ENCODE measurements at places on chromosomes 2 and 18.

- DNase-seq: no peak
These were observed 67.8 kb upstream of the ACYP2 start for GRCh38 chr2:54047658-54048057.

- peak; percentile 96 for DNase-seq
These were observed 7.4 kb upstream of the TEX261 start for GRCh38 chr2:71001981-71002570.

DNA sequence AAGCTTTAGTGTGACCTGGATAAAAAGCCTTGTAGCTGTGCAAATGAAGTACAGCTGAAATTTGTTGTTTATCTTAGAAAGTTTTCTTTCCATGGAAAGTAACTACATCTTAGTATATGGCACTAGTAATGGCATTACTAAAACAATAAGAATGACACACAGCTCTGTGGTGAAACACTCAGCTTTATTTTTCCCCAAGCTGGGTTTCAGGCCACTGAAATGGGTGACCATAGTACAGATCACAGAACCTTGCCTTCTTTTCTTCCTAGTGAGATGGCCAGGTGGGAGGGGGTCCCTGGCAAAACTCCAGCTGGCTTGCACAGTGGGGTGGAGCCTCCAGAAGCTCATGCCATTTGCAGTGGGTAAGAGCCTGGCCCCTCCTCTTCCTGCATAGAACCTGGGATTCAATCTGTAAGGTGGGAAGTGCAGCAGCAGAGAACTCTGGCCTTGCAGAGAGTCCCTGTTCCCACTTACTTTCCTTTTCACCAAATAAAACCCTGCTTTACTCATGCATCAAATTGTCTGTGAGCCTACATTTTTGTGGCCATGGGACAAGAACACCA is 17.6 kb upstream of the GRP start:
- DNase-seq: no peak

- no peak for DNase-seq
These were observed 1.4 kb downstream of the FAM117B start for GRCh38 chr2:202636213-202636513.

DNA sequence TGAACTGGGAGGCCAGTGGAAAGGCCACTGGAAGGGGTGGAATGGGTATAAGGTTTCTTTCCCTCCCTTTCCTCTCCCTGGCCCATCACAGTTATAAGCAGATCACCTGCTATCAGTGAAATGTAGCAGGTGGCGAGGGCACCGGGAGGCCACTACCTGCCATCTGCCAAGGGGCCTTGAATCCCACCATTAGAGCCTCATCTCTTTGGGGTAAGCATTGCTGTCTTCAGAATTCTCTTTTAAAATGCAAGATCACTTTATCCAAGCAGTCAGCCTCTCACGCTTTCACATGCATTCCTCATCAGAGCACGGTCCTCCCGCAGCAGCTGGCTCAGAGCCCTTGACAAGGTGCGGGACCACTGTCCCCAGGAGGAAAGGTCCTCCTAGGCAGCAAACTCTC is 268.5 kb downstream of the CELF4 start:
- no peak for DNase-seq

GRCh38 chr2:48169141-48169592 is 262.9 kb upstream of the FBXO11 start:
- no peak for DNase-seq

- no peak for DNase-seq
These were observed 316.5 kb downstream of the SOX11 start for GRCh38 chr2:6008726-6009125.

- no peak for DNase-seq
These were observed 51.0 kb downstream of the NPAS2 start for GRCh38 chr2:100870652-100871531.

GRCh38 chr18:13797157-13797611 is 26.8 kb upstream of the MC5R start:
- no peak for DNase-seq

- no peak for DNase-seq
These were observed 123.0 kb downstream of the KLHL29 start for GRCh38 chr2:23508066-23508390.

DNA sequence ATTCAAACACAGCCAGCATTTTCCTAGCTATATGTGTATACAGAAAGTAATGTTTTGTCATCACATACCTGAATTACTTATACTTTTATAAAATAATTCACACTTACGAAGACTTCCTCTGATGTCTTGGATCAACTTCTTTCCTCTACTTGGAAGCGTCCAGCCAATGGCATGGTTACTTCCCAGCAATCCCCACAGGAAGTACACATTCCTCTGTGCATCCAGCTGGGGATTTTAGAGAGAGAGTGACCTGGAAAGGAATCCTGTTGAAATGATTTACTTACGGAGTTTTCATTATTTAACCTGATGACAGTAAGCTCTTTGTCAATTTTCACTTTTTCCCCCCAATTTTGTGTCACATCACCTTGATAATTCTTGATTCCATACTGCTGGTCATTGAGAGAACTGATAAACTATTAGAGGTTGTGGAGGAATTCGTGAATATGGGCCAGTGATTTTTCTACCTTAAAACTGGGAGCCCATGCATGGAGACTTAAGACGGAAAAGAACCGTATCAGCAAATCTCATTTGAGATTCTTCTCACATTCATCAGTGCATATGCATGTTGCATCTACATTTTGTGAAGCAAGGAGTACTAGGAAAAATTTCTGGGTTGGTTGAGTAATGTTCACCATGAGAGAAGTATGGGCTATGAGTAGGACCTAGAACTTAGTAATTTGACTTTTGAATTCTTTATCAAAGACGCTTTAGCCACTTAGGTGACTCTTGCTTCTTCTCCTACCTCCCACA is 9.0 kb upstream of the IL18R1 start:
- no peak for DNase-seq

- DNase-seq: peak; percentile 78
These were observed at the start of gene ATP6V1C2 for GRCh38 chr2:10721396-10722251. ATP6V1C2 (plus strand) TSS chr2:10721630; CDS start chr2:10722850, 1,220 bp downstream.

- DNase-seq: no peak
These were observed 4.2 kb downstream of the ZNF512 start for GRCh38 chr2:27587025-27587424.

DNA sequence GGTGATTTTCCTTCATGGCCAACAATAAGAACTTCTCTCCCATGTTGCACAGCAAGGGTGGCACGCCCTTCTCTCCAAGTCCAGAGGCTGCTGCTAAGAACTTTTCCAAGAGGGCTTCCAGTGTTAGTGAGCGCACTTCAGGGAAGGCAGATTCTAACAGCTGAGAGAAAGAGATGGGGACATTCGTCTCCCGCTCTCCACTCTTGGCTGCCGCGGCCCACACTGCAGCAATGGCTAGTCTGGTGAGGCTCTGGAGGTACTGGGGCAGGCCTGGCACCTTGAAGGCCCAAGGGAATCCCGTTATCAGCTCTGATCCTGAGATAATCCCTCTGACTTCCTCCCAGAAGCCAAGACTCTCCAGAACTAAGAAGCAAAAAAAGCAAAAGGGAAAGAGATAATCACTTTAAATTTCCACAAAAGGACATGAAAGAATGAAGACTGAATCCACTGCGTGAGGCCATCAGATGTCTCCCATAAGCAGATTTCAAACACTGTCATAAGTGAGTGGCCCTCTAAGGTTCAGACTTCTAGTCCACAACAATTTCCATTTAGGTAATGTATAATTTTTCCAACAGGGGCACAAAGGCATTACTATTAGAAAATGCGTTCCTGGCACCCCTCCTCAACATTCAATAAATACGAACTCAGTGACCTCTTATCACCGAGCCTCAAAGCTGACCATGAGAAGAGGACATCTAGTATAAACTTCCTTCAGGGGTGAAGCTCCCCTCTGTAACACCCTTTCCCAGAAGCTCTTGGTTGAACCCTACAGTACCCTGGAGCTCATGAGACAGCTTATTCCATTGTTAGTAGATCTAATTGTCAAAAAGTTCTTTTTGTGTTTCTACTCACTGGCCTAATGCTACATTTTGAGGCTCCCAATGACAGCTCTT is 66.7 kb upstream of the ZFP36L2 start:
- no peak for DNase-seq

DNA sequence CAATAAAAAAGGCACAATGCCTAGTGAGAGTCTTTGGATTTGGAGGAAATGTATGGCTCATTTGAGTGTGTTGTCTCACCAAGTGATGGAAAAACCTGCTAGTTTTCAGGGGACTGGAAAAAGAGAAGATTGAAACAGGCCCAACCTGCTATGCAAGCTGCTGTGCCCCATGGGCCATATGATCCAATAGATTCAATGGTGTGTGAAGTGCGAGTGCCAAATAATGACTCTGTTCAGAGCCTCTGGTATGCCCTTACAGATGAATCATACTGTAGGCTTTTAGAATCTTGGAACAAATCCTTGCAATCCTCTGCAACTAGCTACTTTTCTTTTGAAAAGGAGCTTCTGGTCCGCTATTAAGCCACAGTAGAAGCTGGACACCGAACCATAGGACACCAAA is 529.8 kb upstream of the CNTNAP5 start:
- no peak for DNase-seq

- DNase-seq: peak; percentile 92
These were observed 178.0 kb downstream of the ASXL3 start for GRCh38 chr18:33755931-33756560.

DNA sequence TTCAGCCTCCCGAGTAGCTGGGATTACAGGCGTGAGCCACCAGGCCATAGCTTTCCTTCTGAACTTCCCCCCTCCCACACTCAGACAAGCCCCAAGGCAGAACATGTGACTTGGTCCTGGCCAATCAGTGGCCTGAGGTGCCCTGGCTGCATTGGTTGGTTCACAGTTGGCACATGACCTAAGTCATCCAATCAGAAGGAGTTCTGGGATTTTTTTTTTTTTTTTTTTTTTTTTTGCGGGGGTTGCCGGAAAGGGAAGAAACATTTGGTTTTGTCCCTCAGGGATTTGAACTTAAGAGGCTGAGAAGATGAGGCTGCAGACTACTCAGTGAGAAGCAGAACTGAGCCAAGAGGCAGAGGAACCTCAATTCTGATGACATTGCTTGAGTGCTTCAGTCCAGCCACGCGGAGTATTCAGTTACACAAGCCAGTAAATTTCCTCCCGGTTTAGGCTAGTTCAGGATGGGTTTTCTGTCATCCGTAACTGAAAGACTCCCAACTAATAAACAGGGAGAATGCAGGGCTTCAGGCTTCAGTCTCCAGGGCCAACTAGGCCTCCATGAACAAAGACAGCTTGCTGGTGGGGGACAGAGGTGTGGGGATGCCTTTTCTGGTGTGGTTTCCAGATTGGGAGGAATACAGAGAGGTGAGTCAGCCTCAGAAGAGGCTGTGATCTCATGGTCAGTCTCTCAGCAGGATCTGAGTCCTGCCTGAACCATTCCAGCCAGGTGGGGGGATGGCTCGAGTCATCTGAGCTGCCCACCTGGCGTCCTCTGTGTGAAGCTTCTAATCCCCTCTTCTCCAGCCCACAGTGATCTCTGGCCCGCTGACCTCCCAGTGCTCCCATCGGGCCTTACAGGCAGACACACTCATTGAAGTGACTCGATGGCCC is 9.2 kb downstream of the PTMA start:
- peak; percentile 82 for DNase-seq

- DNase-seq: no peak
These were observed 4.9 kb upstream of the PDCD1 start for GRCh38 chr2:241863536-241863954.

- peak; percentile 51 for DNase-seq
These were observed 155.5 kb downstream of the CLIP4 start for GRCh38 chr2:29270701-29271121.

DNA sequence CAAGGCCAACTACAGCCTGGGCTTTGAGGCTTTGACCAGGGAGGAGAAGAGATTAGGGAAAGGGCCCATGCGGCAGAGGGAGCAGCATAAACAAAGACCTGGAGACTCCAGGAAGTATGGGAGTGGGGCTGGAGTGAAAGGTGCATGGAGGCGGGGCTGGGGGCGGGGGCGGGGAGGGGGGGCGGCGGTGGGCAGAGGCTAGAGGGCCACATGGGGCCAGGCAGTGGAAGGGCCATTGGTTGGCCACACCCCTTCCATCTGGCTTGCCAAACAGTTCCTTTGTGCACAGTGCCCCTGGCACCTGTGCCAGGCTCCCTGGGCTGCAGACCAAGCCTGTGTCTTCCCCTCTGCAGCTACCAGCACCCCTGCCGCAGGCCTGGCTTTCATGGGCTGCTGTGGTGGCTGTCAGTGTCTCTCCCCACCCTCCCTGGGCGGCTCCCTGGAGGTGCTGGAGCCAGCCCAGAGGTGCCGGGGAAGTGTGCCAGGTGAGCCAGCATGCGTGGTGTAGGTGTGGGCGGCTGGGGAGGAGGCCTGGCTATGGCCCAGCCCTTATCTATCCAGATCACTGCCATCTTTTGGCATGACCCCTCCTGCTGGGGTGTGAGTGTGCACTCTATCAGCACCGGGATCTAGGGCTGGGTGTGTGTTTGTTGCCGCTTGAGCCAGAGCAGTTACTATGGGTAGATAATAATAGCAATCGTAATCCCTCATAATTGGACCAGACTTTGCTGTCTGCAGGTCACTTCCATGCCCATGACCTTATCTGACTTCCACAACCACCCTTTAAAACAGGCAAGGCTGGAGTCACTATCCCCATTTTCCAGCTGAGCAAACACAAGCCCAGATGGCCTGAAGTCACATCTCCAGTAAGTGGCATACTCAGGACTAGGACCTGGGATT is 30.5 kb downstream of the DNMT3A start:
- DNase-seq: no peak

GRCh38 chr2:7430869-7431641 is 513.8 kb downstream of the RNF144A start:
- DNase-seq: peak; percentile 96

- DNase-seq: peak; percentile 60
These were observed 568.1 kb downstream of the KCNJ3 start for GRCh38 chr2:155266583-155266982.

GRCh38 chr2:120647487-120647886 is 88.2 kb upstream of the GLI2 start:
- DNase-seq: no peak

GRCh38 chr2:231665245-231666170 is 42.8 kb upstream of the PTMA start:
- DNase-seq: peak; percentile 59

DNA sequence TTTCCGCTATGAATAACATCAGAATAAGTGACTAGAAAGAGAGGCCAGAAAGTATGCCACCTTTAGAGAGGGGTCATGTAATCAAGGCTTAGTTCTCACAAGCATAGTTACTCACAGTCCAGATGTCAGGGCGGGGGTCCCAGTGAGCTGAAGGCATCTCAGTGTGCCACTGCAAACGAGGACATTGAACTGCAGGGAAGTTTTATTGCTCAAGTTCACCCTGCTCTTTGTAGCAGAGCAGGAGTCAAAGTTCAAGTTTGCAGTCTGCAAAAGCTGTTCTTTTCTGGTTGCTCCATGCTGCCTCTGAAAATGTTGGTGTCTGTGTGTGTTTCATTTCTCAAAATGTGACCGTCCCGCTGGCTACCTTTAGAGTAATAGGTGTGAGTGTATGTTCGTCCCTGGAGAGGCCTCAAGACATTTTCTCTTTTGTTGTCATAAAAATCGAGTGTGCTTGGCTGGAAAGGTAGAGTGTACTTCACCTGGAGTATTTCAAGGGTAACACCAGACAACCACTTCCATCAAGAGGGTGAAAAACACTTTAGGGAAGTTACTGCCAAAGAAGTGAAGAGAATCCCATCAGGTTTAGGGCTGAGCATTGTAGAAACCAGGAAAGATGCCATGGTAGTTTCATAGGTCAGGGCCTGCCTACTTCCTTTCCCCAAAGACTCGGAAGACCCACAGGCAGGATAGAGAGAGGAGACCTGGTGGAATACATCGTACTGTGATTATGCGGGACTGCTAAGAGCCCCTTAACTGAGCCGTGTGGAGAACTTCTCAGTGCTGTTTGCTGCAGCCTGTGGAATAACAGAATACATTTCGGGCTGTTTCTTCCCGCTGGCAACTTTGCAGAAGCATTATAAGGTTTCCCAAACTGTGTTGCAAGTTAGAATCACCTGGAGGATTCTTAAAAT is 89.9 kb downstream of the LYPD6 start:
- DNase-seq: no peak

GRCh38 chr18:58051765-58052460 is 7.9 kb downstream of the NEDD4L start:
- DNase-seq: no peak
